ENCODE measurements at places on chromosomes 6 and 20. TPM values are rescaled to one million over a fixed set of nuclear protein-coding genes. Genes with fewer than 3 reads are reported as not detected.

The BACH2 gene
- under 0.01 TPM for total RNA-seq

DNA sequence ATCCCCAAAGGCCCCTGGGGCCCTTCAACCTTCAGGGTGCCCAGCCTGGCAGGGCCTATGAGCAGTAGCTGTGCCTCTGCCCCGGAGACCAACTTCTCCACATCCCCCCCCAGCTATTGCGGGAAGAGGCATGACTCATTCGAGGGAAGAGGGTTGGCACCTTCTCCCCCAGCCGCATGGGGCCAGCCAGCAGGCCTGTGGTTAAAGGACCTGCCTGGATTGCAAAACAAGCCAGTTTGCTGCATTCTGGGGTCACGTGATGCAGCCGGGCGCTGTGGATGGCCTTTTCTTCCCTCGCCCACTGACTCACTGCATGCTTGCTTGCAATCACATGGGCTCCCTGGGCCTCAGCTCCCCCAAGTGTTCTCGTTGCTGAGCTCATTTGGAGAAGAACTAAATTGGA lies 182.5 kb downstream of the MAFB start:
- H3K4me1 ChIP-seq, result peaks cover 37% of the 10 kb centered on the region
- no peak overlapping the region for H3K4me3 ChIP-seq
- no peaks in the 10 kb centered on the region for H3K36me3 ChIP-seq
- H3K27ac ChIP-seq, result peak overlapping the region; percentile 48
- no peaks in the 10 kb centered on the region for H3K27me3 ChIP-seq

DNA sequence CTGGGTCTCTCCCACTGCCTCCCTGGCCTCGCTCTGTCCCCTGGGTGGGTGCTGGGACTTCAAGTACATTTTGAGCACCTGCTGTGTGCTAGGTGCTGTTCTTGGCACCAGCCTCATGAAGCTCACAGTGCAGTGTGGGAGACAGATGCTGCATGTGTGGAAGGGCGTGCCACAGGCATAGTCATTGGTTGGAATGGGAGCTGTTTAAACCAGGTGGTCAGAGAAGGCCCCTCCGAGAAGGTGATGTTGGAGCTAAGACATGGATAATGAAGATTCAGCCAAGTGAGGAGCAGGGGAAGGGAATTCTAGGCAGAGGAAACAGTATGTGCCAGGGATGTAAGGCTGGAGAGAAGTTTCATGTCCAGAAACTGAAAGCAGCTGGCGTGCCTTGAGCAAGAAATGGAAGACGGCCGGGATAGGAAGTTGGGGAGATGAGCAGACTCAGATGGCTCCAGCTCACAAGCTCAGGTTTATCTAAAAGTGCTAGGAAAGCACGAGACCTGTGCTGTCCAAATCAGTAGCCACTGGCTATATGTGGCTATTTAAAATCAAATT lies 9.9 kb downstream of the LPIN3 start:
- no peaks in the 10 kb centered on the region for H3K27me3 ChIP-seq
- H3K4me3 ChIP-seq, result no peak overlapping the region
- no peaks in the 10 kb centered on the region for H3K4me1 ChIP-seq
- no peak overlapping the region for H3K27ac ChIP-seq
- H3K36me3 ChIP-seq, result no peaks in the 10 kb centered on the region
- no peak for DNase-seq

GRCh38 chr6:158808941-158809678 lies 10.1 kb downstream of the EZR start:
- no peak overlapping the region for H3K4me3 ChIP-seq
- DNase-seq, result peak; percentile 19
- H3K27me3 ChIP-seq, result no peaks in the 10 kb centered on the region
- H3K4me1 ChIP-seq, result 0 out of 2 replicates have a peak, but pooled peaks cover 3% of the 10 kb centered on the region

- no peak for DNase-seq
- H3K27ac ChIP-seq, result no peak overlapping the region
- H3K36me3 ChIP-seq, result no peaks in the 10 kb centered on the region
- H3K4me3 ChIP-seq, result no peak overlapping the region
Measured at GRCh38 chr6:153957394-153957793, 81.6 kb upstream of the OPRM1 start.
